Right lung (tissue), 10 donors: ENCODE measurements at places on chromosomes 5 and 9. TPM values are rescaled to one million over a fixed set of nuclear protein-coding genes. Genes with fewer than 3 reads are reported as not detected.

The BTNL9 gene
- polyA plus RNA-seq = 12.4 TPM

The EQTN gene
- 0.52 TPM for polyA plus RNA-seq

The PCYOX1L gene
- polyA plus RNA-seq = 16.4 TPM

The PTPA gene
- polyA plus RNA-seq = 167 TPM

The PCDHGB6 gene
- 8.2 TPM for polyA plus RNA-seq

The ARHGEF28 gene
- 10.2 TPM for polyA plus RNA-seq

The ADGRV1 gene
- polyA plus RNA-seq = 15.5 TPM

The TLX3 gene
- polyA plus RNA-seq = not detected

The AGXT2 gene
- 0.33 TPM for polyA plus RNA-seq

The JAKMIP2 gene
- 11.6 TPM for polyA plus RNA-seq

The TAS2R1 gene
- not detected for polyA plus RNA-seq

The OR13C3 gene
- not detected for polyA plus RNA-seq

The WNK2 gene
- 4.6 TPM for polyA plus RNA-seq

The ADGRD2 gene
- polyA plus RNA-seq = not detected

DNA sequence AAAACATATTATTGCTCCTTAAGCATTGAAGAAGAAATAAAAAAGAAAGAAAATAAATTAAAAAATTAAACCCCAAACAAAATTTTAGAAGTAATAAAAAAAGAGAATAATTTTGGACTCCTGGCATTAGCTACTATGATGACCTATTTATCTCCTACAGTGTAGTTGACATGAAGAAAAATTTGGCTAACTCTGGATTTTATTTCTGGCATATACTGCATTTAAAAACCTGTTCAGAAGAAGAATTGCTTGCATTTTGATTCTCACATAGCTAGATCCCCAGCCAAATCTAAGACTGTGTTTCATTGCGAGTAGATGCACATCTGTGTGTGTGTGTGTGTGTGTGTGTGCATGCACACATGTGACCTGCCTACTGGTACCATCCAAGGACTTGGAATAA, 30.1 kb upstream of the GABRG2 start:
- DNase-seq = no peak

DNA sequence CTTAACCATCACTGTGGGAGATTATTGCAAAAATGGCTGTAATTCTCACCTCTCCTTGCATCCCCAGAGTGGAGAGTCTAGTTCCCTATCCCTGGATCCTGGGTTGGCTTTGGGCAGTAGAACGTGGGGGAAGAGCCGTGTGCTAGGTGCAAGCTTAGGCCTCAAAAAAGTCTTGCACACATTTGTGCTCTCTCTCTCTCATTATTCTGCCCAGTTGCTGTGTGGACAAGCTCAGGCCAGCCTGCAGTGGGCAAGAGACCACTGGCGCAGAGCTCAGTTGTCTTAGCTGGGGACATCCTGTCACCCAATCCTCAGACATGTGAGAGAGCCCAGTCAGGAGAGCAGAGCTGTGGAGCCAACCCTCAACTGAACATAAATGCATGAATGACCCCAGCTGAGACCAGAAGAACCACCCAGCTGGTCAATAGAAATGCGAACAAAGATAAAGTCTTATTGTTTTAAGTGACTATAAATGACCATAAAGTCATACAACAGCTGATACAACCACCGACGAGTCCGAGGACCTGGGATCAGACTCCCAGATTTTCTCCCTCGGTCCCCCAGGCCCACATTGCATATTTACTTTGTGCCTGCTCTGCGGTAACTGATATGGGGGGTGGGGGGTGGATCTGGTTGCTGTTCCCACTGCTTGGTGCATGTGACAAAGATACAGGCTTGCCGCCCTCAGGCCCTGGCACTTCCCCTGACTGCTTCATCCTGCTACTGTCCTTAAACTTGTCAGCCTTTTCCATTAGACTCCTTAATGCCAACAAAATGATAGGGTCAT, 166.4 kb upstream of the MVB12B start:
- no peak for DNase-seq

- no peak for DNase-seq
Observed at GRCh38 chr5:157581901-157582300, 6.3 kb upstream of the ADAM19 start.

- DNase-seq = no peak
Observed at GRCh38 chr5:14168793-14169262, 25.7 kb downstream of the TRIO start.

DNA sequence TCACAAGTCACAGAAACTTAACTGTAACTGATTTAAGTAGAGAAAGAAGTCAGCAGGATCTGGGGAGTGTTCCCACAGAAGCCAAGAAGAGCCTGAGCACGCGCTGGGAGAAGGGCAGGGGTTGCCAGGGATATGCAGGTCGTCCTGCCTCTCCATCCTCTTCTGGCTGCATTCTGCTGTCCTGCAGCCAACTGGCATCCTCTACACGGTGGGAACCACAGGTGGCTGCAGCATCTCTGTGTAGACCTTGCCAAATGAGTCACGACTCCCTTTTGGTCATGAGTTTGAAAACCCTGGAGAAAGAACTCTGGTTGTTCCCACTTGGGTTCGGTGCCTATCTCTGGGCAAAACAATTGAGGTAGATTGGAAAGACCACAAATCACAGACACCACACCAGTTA, 38.4 kb upstream of the PCA3 start:
- no peak for DNase-seq

DNA sequence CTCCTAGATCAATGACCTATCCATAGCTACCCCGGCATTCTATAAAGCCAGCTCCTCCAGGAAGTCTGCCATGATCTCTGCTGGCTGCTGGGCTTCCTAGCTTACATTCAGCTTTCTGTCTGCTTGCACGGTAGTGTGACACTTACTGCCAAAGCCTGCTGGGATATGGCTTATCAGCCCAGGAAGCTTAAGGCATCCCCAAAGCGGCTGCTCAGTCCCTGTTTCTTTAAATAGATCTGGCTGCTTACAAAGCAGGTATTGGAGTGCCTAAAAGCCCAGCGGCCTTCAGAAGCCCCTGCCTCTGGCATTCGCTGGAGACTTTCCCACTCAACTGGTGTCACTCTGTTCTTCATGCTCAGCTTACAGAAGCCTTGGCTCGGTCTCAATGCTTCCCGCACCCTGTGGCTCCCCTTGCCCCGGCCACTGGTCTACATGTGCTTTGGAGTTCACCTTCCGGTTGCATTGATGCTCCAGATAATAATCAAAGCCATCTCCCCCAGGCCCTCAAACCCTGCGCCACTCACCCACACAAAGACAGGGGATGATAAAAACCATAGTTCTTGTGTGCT, 31.3 kb upstream of the STRBP start:
- no peak for DNase-seq

DNA sequence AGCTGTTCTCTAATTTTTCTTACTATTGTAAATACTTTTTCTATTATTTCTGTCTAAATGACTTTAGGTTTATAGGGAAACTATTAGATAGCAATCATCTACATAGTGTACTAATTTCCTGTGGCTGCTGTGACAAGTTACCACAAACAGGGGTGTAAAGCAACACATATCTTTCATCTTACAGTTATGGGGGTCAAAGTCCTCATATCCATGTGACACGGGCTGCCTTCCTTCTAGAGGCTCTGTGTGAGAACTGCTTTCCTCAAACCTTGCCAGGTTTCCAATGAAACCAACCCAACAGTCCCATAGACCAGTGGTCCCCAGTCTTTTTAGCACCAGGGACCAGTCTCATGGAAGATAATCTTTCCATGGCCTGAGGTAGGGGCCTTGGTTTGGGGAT, 189.1 kb downstream of the ROR2 start:
- DNase-seq = no peak

GRCh38 chr5:138954257-138955012, 79.3 kb upstream of the LRRTM2 start:
- DNase-seq = no peak

DNA sequence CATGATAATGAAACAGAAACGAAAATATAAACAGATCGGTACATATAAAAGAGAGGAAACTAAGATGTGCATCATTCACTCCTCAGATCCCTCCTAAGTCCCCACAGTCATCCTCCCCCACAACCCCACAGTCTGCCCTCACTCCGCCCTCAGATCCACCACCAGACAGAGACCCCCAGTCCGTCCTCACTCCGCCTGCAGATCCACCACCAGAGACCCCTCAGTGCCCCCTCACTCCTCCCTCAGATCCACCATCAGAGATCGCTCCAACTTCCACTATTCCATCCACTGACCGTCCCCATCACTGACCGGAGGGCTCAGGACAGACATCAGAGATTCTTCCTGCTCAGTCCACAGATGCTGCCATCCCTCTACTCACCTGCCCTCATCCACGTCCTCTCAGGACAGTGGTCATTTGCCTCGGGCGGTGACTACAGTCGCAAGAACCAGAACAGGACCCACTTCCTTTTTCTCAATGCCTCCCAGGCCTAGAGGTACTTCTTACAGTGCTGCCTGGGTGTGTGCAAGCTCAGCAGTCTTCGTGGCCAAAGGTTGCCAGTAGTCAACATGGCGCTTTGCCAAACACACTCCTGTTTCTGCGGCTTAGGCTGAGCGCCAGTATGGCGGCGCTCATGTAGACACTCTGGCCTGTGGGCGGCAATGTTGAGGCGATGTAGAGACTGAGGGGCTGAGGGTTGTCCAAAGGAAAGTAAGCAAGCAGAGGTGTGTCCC, 8.3 kb upstream of the SPATA31C1 start:
- DNase-seq = no peak

GRCh38 chr5:90602681-90603080, 44.1 kb downstream of the ADGRV1 start:
- no peak for DNase-seq

GRCh38 chr5:51347704-51348103, 35.5 kb upstream of the ISL1 start:
- DNase-seq = no peak

GRCh38 chr5:65695162-65695755, 26.6 kb downstream of the SGTB start:
- no peak for DNase-seq

GRCh38 chr5:68661237-68661636, 432.6 kb upstream of the SLC30A5 start:
- no peak for DNase-seq

GRCh38 chr5:9282211-9282610, 263.7 kb downstream of the SEMA5A start:
- DNase-seq = no peak
